ENCODE measurements at places on chromosomes 7 and 10.

DNA sequence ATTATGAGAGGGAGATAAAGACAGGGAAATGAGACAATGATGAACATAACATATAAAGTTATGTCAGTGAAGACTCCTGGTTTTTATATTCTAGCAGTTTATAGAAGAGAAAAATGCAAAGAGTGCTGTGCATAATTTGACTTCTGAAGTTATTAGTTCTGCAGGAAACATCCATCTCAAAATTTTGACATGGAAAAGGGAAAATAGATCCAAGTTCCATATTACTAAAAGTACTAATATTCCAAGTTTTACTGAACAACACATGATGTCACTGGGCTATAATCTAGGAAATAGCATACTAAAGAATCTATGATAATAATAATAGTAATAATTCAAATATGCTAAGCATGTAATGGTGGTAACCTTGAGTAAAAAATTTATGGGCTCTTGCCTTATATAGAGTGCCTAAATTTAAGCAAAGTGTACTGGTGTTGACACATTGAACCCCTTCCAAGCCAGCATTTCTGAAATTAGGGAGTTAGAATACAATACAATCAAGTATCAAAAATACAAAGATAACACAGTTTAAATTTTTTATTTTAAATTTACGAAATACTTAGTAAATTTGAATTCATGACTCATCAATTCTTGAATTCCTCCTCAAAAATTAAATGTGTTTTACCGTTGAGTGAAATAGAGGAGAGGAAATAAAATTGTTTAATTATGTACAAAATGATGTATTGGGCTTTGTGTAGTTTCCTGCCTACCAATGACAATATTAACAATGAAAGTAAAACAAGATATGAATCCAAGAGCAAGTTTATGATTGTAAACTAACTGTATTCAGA lies 102.8 kb upstream of the KCND2 start:
- no peak for DNase-seq

GRCh38 chr10:34190580-34190979 lies 624.5 kb downstream of the PARD3 start:
- DNase-seq = no peak

- DNase-seq = no peak
These were observed 808.1 kb downstream of the GRID1 start for GRCh38 chr10:85558533-85558932.

GRCh38 chr7:930975-931758 lies 23.3 kb downstream of the ADAP1 start:
- DNase-seq = no peak

- DNase-seq = no peak
These were observed 161.7 kb upstream of the BMPER start for GRCh38 chr7:33743594-33743993.

DNA sequence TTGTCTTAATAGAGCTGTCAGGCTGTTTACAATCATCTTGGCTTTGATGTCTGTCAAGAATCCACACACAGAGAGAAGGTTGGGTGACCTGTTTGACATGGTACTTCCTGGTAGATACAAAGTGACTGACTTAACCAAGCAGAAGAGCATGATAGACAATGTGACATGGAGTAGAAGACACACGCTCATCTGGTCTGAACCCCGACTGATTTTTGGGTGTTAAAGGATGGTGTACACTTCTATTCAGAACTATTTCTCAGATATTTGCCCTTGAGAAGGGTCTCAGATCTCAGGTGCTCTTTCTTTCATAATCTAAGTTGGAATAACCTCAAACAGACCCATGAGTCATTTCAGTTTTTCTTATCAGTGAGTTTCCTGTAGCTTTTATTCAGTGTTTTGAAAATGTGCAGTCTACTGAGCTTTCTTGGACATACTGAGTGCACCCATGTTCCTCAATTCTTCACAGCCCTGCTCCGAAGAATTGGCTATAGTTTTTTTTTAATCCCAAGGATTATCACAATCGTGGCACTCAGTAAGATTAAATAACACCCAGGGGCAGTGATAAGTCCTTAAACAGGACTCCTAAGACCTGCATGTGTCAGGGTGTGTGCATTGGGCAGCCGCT lies 46.4 kb upstream of the NXPH1 start:
- DNase-seq = no peak

DNA sequence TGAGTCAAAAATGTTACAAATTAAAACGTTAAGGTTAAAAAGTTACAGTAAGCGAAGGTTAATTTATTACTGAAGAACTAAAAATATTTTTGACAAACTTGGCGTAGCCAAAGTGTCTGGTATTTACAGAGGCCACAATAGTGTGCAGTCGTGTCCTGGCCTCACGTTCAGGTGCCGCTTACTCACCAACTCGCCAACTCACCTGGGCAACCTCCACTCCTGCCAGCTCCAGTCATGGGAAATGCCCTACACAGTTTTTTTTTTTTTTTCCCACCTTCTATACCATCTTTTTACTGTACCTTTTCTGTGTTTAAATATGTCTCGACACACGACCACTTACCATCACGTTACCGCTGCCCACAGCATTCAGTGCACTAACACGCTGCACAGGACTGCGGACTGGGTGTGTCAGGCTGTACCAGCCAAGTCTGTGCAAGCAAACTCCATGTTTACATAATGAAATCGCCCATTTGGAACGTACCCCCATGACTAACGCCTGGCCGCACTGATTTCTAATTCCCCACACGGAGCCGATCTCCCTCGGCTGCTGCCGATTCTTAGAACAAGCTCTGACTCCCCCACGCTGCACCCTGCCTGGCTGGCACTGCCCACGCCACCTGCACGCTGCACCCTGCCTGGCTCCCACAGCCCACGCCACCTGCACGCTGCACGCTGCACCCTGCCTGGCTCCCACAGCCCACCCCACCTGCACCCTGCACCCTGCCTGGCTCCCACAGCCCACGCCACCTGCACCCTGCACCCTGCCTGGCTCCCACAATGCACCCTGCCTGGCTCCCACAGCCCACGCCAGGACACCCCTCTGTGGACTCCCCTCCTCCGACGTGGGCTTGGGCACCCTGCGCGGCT lies 203.1 kb downstream of the ZMYND11 start:
- DNase-seq = no peak

GRCh38 chr7:40526951-40527715 lies 392.3 kb downstream of the SUGCT start:
- DNase-seq = no peak

GRCh38 chr10:123442901-123443300 lies 223.3 kb upstream of the GPR26 start:
- DNase-seq = no peak

GRCh38 chr10:23094786-23095403 lies 484 bp upstream of the MSRB2 start:
- no peak for DNase-seq

GRCh38 chr7:95886501-95887090 lies 114.2 kb downstream of the DYNC1I1 start:
- DNase-seq = no peak

DNA sequence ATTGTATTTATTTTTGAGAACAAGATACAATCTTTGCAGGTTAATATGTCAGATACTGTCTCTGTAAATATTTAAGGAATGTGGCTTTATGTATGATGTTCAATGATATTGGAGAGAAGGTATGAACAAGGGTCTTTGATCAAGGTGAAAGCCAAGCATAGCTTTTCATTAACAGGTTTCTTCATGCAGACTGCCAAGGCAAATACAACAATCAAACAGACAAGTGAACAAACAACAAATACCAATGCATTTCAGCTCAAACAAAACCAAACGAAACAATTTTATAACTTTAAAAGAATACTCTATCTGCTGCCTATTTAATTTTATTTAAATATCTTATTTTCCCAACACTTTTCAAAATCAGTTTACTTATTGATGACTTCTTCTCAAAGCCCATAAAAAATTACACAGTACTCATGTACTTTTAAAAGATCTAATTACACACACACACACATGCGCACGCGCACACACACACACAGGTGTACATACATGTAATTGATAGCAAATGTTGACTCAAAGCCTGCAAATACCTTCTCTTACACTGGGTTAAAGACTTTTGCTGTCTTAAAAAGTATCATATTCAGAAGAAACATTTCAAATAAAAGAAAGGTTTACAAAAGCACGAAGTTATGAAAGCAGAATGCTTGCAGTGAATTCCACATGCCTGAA lies 201.1 kb upstream of the CCDC6 start:
- DNase-seq = no peak

DNA sequence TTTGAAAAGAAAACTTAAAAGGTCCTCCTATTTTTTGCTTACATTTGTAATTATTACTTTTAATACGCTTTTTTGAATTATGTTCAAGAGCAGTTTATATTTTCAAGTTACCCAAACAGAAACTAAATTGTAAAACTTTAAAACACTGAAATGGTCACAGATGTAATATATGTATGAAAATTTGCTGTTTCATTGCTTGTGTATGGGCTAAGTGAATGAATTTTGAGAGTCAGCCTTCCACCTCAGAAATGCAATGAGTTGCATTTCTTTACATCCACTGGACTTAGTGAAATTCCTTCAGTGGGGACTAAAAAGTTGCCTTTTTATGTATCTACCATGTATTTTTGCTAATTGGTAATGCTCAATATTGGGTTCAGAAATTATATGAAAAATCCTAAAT lies 1.6 kb downstream of the VPS26A start:
- DNase-seq = no peak

Data from activated T-helper 9 cell treated with anti-CD3 and anti-CD28 coated beads, Interleukin-2, amount 50 U/mL, for 16 hours (primary cell).